ENCODE measurements at places on chromosomes 4 and X.
A peak's percentile ranks its signal among the peaks of the same experiment; 100 is the strongest.

DNA sequence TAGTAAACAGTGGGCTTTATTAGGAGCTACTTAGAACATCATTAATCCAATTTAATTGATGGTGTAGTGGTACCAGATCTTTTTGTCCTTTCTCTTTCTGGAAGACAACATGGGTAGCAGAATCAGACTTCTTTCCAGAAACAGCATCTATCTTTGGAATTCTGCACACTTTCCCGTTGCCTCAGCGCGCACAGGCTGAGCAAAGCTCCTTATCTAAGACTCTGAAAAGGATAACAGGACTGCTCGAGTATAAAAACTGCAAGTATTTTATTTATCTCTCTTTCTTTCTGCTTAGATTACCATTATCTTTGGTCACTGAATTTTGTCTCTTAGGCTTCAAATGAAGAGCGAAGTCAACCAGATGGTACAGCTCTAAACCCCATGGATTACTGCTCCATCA lies 191.7 kb downstream of the DHX15 start:
- no peak for DNase-seq

- no peak for DNase-seq
Observed at GRCh38 chr4:131635191-131635590, 1513.9 kb upstream of the PCDH10 start.

GRCh38 chrX:124211312-124211942 lies 121.0 kb upstream of the TEX13D start:
- DNase-seq: peak; percentile 50

DNA sequence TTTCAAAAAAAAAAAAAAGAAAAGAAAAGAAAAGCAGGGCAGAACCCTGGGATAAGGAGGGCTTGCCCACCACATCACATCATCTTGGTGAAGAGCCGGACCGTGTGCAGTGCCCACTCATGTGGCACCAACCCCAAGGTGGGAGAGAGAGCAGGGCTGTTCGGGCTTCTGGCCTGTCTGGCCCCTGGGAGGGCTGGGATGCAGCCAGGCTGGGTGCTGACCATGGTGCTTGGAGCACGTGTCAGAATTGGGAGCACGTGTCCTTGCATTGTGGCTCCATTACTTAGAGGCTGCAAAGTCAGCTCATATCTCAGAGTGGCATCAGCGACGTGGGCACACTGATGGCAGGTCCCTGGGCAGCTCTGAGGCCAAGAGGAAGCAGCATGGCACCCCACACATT lies 100.9 kb upstream of the AFAP1 start:
- DNase-seq: no peak

DNA sequence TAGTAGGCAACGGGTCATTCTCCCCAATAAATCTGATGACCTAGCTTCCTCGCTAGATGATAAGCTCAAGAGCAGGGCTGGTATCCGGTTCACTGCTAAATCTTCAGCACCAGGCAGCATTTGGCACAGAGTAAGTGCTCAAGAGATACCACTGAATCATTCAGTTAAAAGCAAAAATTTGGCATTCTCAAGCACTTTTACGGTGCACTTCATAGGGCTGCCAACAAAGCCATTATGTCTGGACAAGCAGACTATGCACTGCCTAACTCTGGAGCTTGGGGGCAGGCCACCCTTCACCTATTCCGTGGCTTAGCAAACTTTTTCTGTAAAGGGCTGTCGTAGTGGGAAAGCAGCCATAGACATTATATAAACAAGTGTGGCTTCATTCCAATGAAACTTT lies 23.8 kb upstream of the CXorf38 start:
- DNase-seq: no peak

- DNase-seq: no peak
Observed at GRCh38 chrX:154780968-154781367, 18.3 kb downstream of the DKC1 start.

- no peak for DNase-seq
Observed at GRCh38 chr4:108840426-108840975, 77.6 kb upstream of the ETNPPL start.

- DNase-seq: no peak
Observed at GRCh38 chr4:22454955-22455354, 60.9 kb downstream of the ADGRA3 start.

GRCh38 chr4:158861766-158862165 lies 92.9 kb downstream of the FNIP2 start:
- peak; percentile 11 for DNase-seq

- no peak for DNase-seq
Observed at GRCh38 chr4:177012918-177013545, 220.3 kb upstream of the VEGFC start.

Data from neural progenitor cell (in vitro differentiated cells).